ENCODE measurements at places on chromosomes 5 and 9. TPM values are rescaled to one million over a fixed set of nuclear protein-coding genes. Genes with fewer than 3 reads are reported as not detected.

The PCYOX1L gene
- 10.1 TPM for total RNA-seq

DNA sequence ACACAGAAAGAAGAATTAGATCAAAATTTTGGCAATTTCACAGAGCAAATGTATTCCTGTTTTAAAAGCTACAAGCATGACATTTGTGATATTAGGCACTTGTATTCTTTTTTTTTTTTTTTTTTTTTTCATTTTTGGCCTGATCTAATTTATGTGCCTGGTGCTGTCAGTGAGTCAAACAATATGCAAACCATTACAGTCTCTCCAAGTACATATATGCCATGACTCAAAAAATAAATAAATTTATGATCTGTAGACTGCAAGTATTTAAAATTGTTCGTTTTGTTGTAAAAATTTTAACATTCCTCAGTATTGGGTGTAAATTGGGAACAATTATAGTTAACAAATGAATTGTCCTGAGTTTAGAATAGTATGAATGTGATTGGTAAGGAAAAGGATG, 51.4 kb downstream of the CDH9 start:
- DNase-seq, result no peak
- no peak overlapping the region for H3K4me3 ChIP-seq
- H3K27ac ChIP-seq, result no peak overlapping the region
- H3K27me3 ChIP-seq, result no peaks in the 10 kb centered on the region

The INSYN2B gene
- not detected for total RNA-seq

The CCDC112 gene
- 8.7 TPM for total RNA-seq

DNA sequence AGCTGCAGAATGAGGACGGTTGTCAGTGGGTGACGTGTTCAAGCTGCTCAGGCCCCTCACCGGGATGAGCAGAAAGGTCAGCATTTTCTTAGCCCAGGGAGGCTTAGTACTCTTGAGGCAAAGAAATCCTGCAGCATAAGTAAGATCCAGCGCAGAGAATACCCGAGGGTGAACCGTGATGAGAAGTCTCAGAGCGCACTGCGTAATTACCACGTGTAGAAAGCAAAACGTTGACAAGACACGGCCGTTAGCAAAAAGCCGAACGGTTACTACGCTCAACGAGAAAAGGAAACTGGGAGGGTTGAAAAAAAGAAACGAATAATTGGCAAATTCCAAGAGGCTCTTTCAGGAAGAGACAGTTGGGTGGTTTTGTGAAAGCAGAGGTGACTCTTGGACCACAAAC, 104.0 kb downstream of the COL23A1 start:
- peaks cover 11% of the 10 kb centered on the region for H3K4me1 ChIP-seq
- no peak overlapping the region for H3K4me3 ChIP-seq
- H3K27me3 ChIP-seq, result no peaks in the 10 kb centered on the region
- DNase-seq, result no peak

GRCh38 chr9:17824191-17824590, 245.3 kb downstream of the SH3GL2 start:
- DNase-seq, result no peak
- no peaks in the 10 kb centered on the region for H3K36me3 ChIP-seq
- no peaks in the 10 kb centered on the region for H3K4me1 ChIP-seq
- H3K4me3 ChIP-seq, result no peak overlapping the region
- no peak overlapping the region for H3K27ac ChIP-seq

DNA sequence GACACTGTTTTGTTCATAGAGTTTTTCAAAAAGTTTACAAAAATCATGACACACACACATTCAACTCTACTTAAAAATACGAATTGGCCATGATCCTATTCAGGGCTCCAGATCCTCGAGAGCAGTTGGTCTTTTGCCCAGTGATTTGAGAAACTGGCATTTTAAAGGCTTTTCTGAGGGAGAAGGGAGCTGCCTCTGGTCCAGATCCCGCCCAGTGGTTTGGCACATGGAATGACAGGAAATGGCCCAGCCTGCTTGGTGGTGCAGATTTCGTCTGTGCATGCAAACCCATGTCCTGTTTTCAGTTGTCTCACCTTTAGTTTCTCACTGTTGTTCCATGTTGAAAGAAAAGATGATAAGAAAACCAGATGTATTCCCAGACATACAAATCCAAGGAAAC, 3.6 kb downstream of the CAMK4 start:
- DNase-seq, result no peak
- peaks cover 31% of the 10 kb centered on the region for H3K27me3 ChIP-seq
- no peak overlapping the region for H3K4me3 ChIP-seq
- H3K36me3 ChIP-seq, result no peaks in the 10 kb centered on the region
- H3K4me1 ChIP-seq, result no peaks in the 10 kb centered on the region

- no peaks in the 10 kb centered on the region for H3K4me1 ChIP-seq
- no peak overlapping the region for H3K27ac ChIP-seq
- DNase-seq, result no peak
- H3K36me3 ChIP-seq, result peaks cover 85% of the 10 kb centered on the region
These were observed 8.6 kb downstream of the ZFP62 start for GRCh38 chr5:180852495-180852894.

- no peak for DNase-seq
- peaks cover 19% of the 10 kb centered on the region for H3K4me1 ChIP-seq
- peaks cover 71% of the 10 kb centered on the region for H3K36me3 ChIP-seq
- H3K27me3 ChIP-seq, result no peaks in the 10 kb centered on the region
- H3K4me3 ChIP-seq, result peak overlapping the region; percentile 97
These were observed 3.9 kb downstream of the S1PR3 start for GRCh38 chr9:88995200-88995577.

The PCDHGB4 gene
- total RNA-seq, result 13.9 TPM

DNA sequence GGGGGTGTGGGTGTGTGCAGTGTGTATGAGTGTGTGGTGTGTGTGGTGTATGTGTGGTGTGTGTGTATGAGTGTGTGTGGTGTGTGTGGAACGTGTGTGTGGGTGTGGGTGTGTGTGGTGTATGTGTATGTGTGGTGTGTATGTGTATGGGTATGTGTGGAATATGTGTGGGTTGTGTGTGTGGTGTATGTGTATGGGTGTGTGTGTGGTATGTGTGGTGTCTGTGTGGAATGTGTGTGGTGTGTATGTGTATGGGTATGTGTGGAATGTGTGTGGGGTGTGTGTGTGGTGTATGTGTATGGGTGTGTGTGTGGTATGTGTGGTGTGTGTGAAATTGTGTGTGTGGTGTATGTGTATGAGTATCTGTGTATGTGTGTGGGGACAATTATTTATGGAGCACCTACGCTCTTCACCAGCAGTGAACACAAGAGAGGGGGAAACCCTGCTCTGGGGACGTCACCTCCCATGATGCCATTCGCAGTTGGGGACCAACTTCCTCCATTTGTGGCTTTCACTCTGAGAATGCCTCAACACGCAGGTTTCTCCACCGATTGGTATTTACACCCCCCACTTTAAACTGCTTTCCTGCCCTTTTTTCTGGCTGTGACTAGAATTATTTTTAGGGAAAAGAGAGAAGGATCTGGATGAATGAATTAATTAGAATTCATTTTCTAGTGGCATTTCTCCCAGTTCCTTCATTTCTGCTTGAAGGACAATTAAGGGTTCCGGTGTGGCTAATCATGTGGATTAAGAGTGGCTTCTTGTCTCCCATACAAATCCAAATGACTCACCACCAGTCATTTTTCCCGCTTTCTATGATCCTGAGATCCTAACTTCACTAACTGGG, 238.1 kb downstream of the ROR2 start:
- no peak overlapping the region for H3K27ac ChIP-seq
- DNase-seq, result no peak
- H3K36me3 ChIP-seq, result peaks cover 71% of the 10 kb centered on the region
- no peaks in the 10 kb centered on the region for H3K27me3 ChIP-seq
- H3K4me1 ChIP-seq, result no peaks in the 10 kb centered on the region
- no peak overlapping the region for H3K4me3 ChIP-seq

GRCh38 chr5:123460296-123460729, 37.1 kb upstream of the CEP120 start:
- H3K27ac ChIP-seq, result no peak overlapping the region
- DNase-seq, result peak; percentile 71

DNA sequence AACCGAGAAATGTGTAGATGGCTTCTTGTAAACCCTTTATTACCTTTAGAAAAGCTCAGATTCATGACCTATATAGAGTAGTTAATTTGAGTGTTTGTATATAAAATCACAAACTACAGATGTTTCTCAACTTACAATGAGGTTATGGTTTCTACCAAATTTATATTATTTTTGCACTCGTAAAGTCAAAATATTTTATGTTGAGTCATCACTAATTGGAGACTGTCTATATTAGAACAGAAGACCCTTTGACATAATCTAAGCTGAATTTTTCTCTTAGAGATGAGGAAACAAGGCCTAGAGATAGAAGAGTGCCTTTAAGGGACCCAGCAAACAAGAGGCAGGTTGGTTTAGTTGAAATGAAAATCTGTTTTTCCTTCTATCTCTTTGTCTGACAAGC, 20.0 kb upstream of the NMUR2 start:
- H3K27ac ChIP-seq, result no peak overlapping the region
- no peak for DNase-seq
- H3K4me3 ChIP-seq, result no peak overlapping the region

The APBA1 gene
- total RNA-seq, result 2.5 TPM

DNA sequence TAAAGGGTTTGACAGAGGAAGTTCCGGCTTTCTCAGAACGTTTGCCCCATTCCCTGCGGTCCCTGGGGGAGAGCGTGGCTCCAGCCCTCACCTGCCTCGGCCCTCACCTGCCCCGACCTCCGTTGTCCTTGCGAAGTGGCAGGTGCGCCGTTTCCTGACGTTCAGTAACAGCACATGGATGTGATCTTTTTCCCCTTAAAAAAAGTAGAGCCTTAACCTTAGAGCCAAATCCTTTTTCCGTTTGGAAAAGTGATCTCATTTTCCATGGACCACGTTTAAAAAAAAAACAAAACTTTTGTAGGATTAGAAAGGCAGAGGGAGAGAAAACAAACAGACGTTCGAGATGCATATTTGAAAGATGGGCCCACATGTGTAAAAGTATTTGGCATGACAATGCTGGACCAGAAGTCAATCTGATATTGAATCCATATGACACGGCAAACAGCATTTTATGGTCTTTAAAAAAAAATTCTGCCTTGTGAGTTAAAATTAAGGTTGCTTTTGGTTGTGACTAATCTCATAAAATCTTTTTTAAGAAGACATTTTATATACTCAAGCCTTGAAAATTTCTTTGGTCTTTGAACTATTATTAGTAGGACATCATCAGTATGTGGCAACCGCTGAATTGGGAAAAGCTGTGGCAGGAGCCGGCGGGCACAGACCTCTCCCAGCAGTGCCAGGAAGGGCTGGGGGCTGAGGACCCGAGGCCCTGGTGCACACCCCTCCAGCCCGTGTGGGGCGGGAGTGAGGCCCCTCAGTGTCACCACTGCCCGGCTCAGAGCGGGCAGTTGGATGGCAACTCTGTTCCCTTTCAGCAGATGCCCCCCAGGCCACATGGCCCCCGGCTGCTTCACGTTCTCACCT, 42.5 kb upstream of the EXOC3 start:
- H3K27ac ChIP-seq, result peak overlapping the region; percentile 89
- DNase-seq, result peak; percentile 36
- peaks cover 17% of the 10 kb centered on the region for H3K27me3 ChIP-seq

- H3K36me3 ChIP-seq, result no peaks in the 10 kb centered on the region
- H3K27ac ChIP-seq, result no peak overlapping the region
- DNase-seq, result no peak
These were observed 6.3 kb upstream of the IL5 start for GRCh38 chr5:132549576-132549975.

DNA sequence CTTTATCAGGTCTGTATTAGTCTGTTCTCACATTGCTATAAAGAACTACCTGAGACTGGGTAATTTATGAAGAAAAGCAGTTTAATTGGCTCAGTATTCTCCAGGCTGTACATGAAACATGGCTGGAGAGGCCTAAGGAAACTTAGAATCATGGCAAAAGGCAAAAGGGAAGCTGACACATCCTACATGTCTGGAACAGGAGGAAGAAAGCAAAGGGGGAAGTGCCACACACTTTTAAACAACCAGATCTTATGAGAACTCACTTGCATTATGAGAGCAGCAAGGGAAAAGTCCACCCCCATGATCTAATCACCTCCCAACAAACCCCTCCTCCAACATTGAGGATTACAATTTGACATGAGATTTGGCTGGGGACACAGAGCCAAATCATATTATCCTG, 132.1 kb downstream of the PCSK1 start:
- no peak for DNase-seq
- no peak overlapping the region for H3K4me3 ChIP-seq
- no peaks in the 10 kb centered on the region for H3K4me1 ChIP-seq
- H3K27me3 ChIP-seq, result no peaks in the 10 kb centered on the region
- no peak overlapping the region for H3K27ac ChIP-seq
- no peaks in the 10 kb centered on the region for H3K36me3 ChIP-seq

DNA sequence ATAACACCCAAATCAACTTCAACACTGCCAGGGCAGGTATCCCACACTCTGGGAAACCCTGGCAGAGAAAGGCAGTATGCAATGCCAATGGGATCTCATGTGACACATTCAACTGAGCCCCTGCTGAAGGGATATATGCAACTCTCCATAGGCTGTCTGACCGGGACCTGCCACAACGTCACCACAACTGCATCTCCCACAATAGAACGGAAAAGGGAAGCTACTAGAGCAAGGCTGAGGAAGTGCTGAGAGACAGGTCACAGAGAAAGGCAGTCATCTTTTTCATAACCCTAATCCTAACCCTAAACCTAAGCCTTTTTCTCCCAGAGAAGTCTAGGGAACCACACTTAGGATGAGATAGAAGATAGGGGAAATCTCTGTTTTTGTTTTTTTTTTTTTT, 345.9 kb upstream of the CD180 start:
- DNase-seq, result no peak
- no peaks in the 10 kb centered on the region for H3K36me3 ChIP-seq
- H3K4me3 ChIP-seq, result no peak overlapping the region
- no peaks in the 10 kb centered on the region for H3K4me1 ChIP-seq

DNA sequence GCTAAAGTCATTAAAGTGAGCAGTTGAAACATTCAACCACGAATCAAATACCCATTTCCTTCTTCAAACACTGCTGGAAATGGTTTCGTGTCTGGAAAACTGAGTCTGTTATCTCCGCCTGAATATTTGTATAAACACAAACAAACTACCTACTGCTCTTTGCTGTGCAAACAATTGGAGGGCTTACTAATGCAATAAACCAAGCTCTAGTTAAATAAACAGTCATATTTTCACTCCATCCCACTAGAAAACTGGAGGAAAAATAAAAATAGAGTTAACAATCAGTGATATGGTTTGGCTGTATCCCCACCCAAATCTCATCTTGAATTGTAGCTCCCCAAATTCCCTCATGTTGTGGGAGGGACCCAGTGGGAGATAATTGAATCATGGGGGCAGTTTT, 397.6 kb downstream of the RASEF start:
- no peak overlapping the region for H3K4me3 ChIP-seq
- DNase-seq, result no peak
- no peaks in the 10 kb centered on the region for H3K36me3 ChIP-seq
- no peaks in the 10 kb centered on the region for H3K4me1 ChIP-seq
- no peak overlapping the region for H3K27ac ChIP-seq
- no peaks in the 10 kb centered on the region for H3K27me3 ChIP-seq

- H3K27me3 ChIP-seq, result no peaks in the 10 kb centered on the region
- H3K36me3 ChIP-seq, result no peaks in the 10 kb centered on the region
- no peak overlapping the region for H3K4me3 ChIP-seq
- H3K27ac ChIP-seq, result no peak overlapping the region
- peak; percentile 3 for DNase-seq
These were observed 120.5 kb downstream of the ADAMTS2 start for GRCh38 chr5:179224741-179225140.

The RHOBTB3 gene
- 444 TPM for total RNA-seq

Measured in endodermal cell (in vitro differentiated cells).